ENCODE measurements at places on chromosomes 11 and 22. TPM values are rescaled to one million over a fixed set of nuclear protein-coding genes. Genes with fewer than 3 reads are reported as not detected.

DNA sequence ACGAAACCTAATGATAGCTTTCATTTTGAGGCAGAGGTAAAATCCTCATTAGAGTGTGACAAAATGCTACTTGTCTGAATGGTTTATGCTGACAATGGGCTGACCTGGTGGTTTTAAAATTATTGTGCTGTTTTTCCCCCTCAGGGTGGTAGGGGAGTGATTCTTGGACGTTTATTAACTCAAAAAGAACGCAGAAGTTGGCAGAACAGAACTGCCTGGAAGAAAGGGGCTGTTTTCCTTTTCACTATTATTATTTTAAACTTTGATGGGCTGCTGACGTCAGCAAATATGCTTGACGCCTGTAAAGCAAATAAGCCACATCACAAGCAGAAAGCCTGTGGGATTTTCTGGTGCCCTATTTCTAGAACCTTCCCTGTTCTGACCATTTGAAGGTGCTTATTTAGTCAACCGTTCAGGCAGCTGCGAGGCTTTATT, 4.0 kb downstream of the RASSF10 start:
- DNase-seq: no peak

- no peak for DNase-seq
Observed at GRCh38 chr11:75534259-75535069, 8.7 kb upstream of the GDPD5 start.

DNA sequence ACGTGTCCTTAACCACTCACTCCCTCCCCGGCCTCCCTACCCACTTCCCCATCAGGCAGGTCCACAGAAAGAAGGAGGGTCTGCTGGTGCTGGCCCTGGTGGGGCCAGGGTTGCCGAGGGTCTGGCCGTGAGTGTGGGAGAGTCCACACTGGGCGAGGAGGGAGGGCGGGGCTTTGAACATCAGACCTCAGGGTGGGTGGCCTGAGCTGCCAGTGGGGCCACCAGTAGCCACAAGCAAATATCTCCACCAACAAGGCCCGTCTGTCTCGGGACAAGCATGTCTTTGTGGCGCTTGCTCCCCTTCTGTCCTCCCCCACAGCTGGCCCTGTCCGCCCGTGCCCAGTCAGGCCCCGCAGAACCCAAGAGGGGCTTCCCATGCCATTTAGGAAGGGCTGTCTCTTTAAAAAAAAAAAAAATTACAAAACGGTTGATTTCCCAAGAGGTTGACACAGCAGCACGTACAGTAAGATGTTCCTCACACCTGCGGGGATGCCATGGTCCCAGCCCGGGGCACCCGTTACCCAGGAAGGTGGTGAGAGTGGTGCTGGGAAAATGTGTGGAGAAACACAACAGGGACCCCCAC, 17.7 kb upstream of the TALDO1 start:
- no peak for DNase-seq

- DNase-seq: peak; percentile 91
Observed at GRCh38 chr11:126113515-126113957, 50.9 kb upstream of the CDON start.

DNA sequence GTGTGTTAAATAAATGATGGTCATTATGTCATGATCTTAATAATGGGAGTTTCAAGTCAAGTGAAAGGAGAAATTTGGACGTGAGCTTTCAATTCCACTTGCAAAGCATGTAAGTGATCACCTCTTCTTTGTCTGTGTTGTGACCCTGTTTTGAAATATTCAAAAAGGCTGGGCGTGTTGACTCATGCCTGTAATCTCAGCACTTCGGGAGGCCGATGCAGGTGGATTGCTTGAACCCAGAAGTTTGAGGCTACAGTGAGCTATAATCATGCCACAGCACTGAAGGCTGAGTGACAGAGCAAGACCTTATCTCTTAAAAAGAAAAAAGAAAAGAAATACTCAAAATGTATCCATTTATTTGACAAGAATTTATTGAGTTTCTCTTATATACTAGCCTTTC, 32.9 kb upstream of the EED start:
- DNase-seq: no peak

DNA sequence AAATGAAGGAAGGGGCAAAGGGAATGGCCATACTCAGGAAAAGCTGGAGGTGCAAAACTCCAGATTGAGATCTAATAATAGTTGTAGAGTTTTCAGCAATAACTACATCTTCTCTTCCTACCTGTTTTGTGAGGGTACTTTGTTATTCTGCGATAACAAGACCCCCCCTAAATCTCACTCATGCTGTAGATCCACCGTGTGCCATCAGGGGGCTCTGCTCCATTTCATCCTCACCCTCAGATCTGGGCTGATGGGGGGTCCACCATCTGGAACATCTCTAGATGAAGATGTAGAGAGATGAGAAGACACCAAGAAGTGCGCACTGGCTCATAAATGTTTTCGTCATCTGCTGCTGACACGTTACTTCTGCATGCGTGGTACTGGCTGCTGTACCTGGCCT, 135.9 kb upstream of the KIRREL3 start:
- DNase-seq: no peak

GRCh38 chr11:92226331-92227229, 2.0 kb downstream of the FAT3 start:
- no peak for DNase-seq

GRCh38 chr22:34198976-34199375, 278.7 kb upstream of the LARGE1 start:
- no peak for DNase-seq

GRCh38 chr11:13143486-13144297, 133.9 kb upstream of the BMAL1 start:
- DNase-seq: no peak

DNA sequence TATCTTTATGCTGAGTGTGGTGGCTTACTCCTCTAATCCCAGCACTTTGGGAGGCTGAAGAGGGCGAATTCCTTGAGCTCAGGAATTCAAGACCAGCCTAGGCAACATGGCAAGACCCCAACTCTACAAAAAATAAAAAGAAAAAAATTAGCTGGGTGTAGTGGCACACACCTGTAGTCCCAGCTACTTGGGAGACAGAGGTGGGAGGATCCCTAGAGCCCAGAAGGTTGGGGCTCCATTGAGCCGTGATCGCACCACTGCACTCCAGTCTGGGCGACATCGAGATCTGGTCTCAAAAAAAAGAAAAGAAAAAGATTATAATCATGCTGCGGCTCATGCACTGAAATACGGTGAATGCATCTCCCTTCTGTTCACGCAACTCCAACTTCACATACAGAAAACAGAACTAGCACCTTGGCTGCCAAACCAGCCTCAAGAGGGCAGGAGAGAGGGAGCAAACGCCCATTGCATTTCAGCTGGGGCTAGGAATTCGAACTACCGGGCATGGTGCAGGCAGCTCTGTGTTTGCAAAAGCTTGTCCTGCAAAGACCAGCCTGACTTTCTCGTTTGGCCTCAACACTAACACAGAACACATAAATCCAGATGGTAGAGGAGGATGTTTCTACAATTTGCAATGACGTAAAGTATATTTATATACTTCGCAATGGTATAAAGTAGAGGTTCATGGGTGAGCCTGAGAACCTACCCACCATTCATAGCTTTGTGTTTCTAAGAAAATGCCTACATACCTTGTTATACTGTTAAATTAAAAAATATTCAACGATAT, 6.3 kb upstream of the SYNGR1 start:
- DNase-seq: no peak

- no peak for DNase-seq
Observed at GRCh38 chr11:113372309-113372708, 15.3 kb upstream of the ANKK1 start.

DNA sequence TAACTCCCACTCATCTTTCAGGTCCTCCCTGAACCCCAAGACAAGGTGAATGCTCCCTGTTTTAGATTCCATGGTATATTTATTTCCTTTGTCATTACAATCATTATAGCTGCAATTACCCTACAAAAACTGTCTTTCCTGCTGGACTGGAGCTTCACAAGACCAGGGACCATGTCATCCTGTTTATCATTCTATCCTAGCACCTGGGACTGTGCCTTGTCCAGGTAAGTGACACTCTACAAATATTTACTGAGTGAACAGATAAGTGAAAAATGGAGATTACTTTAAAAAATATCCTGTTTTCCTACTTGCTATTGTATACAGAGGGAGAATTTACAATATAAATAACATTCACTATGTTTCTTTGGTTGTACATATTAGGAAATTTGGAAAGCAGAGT, 22.5 kb upstream of the ELF5 start:
- no peak for DNase-seq

- peak; percentile 19 for DNase-seq
Observed at GRCh38 chr22:29503811-29504372, 23.9 kb downstream of the NEFH start.

Gene WT1
- total RNA-seq: 8.5 TPM

- no peak for DNase-seq
Observed at GRCh38 chr22:29458551-29458950, 20.2 kb downstream of the RFPL1 start.

Gene YWHAH
- total RNA-seq: 183 TPM

DNA sequence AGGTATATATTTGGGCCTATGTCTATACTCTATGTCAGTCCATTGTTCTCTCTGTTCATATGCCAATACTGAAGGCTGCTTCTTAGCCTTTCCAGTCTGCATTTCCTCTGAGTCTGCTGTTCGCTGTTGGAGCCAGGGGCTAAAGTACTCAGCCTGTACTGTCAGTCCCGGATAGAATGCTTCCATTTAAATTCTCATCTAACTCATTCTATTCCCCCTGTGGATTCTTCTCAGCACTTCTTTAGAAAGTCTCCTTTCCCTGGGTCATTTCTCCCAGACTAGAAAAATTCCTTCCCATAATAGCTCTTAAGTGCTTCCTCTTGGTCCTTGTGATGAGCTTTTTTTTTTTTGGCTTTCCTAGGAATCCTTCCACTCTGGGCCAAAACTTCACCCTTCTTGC, 293.1 kb downstream of the KIRREL3 start:
- no peak for DNase-seq

DNA sequence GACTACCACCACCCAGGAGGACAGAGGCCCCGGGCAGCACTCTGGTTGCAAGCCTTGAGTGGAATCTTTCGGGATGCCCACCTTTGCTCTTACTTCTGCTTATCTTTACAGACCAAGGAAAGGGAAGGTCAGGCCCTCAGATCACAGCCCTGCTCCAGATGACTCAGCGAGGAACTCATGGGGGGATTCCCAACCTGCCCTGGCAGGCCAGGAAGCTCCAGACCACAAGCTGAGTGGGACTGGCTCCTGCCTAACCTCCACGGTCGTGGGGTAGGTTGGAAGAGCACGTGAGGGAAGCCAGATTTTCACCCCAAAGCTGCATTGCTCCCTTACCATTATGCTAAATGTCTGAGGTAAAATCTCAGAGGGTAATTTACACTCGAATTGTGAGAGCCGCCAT, 11.8 kb downstream of the TBC1D10A start:
- no peak for DNase-seq

Gene TOM1
- total RNA-seq: 49.2 TPM

DNA sequence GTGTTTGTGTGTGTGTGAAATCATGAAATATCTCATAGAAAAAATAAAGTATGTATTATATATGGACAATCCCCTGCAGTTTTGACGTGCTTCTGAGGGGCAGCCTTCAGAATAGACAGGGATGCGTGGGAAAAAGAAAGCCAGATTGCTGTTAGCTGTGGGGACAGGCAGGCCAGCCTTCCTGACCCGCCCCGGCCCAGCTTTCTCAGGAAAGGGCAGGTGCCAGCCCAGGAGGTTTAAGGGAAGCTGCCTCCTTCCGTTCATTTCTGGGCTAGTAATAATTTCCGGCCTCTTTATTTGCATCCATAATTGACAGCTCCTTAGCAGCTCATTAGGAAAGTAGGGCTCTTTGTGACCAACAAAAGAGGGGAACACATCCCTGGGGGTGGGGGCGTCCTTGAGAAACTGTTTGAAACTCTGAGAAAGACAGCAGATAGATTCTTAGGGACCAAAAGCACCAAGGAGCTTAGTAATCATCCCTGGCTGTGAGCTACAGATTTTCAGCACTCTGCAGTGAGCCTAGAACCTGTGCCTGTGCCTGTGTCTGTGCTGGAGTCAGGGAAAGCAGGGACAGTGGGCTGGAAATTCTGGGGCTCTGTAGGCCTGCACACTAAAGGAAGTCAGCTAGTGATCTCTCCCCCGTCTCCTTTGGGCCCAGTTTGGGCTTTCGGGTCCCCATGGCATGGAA, 632.9 kb upstream of the CADM1 start:
- no peak for DNase-seq

DNA sequence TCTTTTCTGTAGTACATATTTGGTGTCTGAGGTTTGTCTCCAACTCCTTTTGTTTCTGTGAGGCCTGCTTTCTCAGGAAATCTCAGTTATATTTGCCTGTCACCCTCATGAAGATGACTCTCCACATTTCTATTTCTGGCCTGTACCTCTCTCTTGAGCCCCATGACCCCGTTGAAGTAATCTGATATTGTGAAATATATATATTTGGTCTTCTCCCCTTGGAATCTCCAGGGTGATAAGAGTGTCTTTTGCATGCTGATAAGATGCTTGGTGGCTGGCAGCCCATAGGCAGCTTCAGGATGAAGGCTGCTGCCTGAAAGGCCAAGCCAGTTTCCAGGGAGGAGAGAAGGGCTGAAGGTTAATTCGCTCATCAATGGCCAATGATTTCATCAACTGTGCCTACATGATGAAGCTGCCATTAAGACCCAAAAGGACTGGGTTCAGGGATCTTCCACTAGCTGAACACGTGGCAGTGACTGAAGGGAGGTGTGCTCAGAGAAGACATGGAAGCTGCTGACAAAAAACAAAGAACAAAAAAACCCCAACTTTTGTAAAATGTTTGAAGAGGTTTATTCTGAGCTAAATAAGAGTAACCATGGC, 67.4 kb downstream of the MICAL2 start:
- DNase-seq: no peak

DNA sequence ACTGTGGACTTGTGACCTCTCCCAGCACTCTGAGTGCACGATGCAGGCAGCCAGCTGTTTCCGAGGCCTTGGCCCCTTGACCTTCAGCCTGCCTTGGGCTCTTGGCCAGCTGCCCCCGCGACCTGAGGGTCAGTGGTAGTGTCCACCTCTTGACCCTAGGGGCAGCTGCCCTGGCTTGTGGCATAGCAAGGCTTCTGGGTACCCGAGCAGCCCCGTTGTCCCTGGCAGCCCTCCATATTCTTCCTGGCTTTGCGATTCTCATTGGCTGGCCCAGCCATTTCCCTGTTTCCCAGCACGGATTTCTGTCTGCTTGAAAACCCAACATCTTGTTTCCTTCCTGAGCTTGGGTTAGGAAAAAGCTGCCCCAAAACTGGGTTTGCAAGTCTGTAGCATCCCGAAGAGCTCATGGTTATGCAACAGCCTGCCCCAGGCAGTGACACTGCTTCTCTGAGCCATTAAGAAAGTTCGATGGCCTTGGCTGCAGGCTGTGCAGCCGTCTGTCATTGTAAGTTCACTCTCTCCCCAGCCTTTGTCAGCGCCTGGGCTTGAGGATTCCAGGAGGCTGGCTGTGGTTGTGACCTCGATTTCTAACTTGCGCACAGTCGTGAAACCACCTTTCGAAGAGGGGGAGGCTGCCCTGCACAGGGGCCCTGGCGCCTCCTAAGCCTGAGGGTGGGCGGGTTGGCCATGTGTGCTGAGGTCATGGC, 48.8 kb downstream of the FBLN1 start:
- no peak for DNase-seq

Gene PYGM
- 0.27 TPM for total RNA-seq

Gene PTPMT1
- total RNA-seq: 166 TPM

Gene DGAT2
- total RNA-seq: 2.7 TPM

- no peak for DNase-seq
Observed at GRCh38 chr11:119041821-119042514, 11.3 kb upstream of the SLC37A4 start.

- no peak for DNase-seq
Observed at GRCh38 chr22:23675502-23676415, 15.1 kb upstream of the RGL4 start.

GRCh38 chr11:33670250-33671011, 30.2 kb downstream of the C11orf91 start:
- DNase-seq: no peak

GRCh38 chr11:55367674-55368073, at the start of gene OR4A15:
OR4A15 (plus strand) TSS chr11:55367974; CDS start chr11:55367974, 0 bp downstream.
- no peak for DNase-seq

- no peak for DNase-seq
Observed at GRCh38 chr22:26547837-26548236, 35.6 kb upstream of the TFIP11 start.
